ENCODE measurements at places on chromosomes 1 and 21.

DNA sequence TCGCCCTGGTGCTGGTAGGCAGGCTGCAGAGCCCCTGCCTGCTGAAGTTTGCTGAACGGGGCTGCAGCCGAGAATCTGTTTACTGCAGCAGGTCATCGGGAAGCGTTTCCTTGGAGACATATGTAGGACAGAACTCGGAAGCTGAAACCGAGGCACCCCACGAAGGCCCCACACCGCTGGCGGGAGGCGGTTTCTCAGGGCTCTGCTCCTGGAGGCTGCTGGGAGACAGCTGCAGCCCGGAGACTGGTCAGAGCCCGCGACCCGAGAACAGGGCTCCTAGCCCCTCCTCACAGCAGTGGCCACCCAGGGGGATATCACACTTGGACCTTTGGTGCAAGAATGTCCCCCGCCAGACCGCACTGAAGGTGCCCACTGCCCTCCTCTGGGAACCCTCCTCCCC is 12.7 kb upstream of the PLCH2 start:
- H3K27ac ChIP-seq, result no peak overlapping the region
- H3K36me3 ChIP-seq, result no peaks in the 10 kb centered on the region
- no peak overlapping the region for H3K4me3 ChIP-seq
- no peak for DNase-seq

- DNase-seq, result no peak
- no peaks in the 10 kb centered on the region for H3K27me3 ChIP-seq
- peaks cover 25% of the 10 kb centered on the region for H3K4me1 ChIP-seq
- H3K4me3 ChIP-seq, result no peak overlapping the region
- H3K36me3 ChIP-seq, result peaks cover 40% of the 10 kb centered on the region
Observed at GRCh38 chr1:91790392-91790791, 95.6 kb downstream of the TGFBR3 start.

- no peak for DNase-seq
- peak overlapping the region; percentile 53 for H3K27ac ChIP-seq
- H3K36me3 ChIP-seq, result peaks cover 70% of the 10 kb centered on the region
- no peaks in the 10 kb centered on the region for H3K27me3 ChIP-seq
Observed at GRCh38 chr1:167648978-167649744, 19.1 kb downstream of the RCSD1 start.

DNA sequence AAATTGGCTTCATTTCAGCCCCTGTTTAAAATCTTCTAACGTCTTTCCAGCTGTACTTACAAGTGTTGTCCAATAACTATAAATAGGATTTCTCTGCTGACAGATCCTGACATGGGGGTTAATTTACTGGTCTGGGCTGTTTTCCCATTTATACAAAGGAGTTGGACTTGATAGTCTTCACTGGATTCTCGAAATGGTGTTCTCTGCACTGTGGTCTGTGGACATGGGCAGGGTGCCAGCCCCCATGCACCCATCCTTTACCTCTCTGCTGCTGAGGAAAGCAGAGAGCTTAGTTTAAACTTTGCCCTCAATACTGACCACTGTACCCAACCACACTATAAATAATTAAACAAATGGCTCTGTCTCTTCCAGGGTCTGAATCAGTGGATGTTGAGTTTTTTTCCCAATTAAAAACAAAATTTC is 5.2 kb downstream of the DIO1 start:
- H3K4me1 ChIP-seq, result peaks cover 9% of the 10 kb centered on the region
- peaks cover 10% of the 10 kb centered on the region for H3K27me3 ChIP-seq
- H3K27ac ChIP-seq, result no peak overlapping the region

GRCh38 chr1:116794804-116795481 is 40.7 kb downstream of the CD2 start:
- H3K27me3 ChIP-seq, result no peaks in the 10 kb centered on the region
- peaks cover 74% of the 10 kb centered on the region for H3K4me1 ChIP-seq
- H3K4me3 ChIP-seq, result no peak overlapping the region
- peaks cover 19% of the 10 kb centered on the region for H3K36me3 ChIP-seq
- H3K27ac ChIP-seq, result no peak overlapping the region

DNA sequence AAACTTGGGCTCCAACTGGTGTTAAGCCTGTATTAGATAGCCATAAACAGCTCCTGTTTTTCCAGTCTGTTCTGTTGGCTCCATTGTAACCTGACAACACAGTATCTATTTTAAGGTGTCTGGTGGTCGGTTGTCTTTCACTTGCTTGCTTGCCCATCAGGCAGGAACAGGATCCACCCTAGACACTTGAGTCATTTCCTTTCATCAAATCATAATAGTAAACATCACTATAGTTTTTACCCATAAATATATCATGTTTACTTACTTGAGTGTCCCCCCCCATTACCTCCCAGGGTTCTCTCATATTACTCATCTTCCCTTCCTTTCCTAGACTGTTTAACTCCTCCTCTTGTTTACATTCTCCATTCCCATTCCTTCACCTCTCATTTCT is 2.9 kb downstream of the DDI2 start:
- H3K27ac ChIP-seq, result peak overlapping the region; percentile 64
- H3K27me3 ChIP-seq, result no peaks in the 10 kb centered on the region
- H3K4me1 ChIP-seq, result peaks cover 57% of the 10 kb centered on the region
- no peak overlapping the region for H3K4me3 ChIP-seq
- H3K36me3 ChIP-seq, result peaks cover 20% of the 10 kb centered on the region

- DNase-seq, result no peak
- H3K4me3 ChIP-seq, result no peak overlapping the region
- H3K27me3 ChIP-seq, result peaks cover 25% of the 10 kb centered on the region
- no peak overlapping the region for H3K27ac ChIP-seq
Observed at GRCh38 chr1:29812408-29813135, 576.2 kb downstream of the PTPRU start.

- no peaks in the 10 kb centered on the region for H3K27me3 ChIP-seq
- peaks cover 10% of the 10 kb centered on the region for H3K4me1 ChIP-seq
- no peak overlapping the region for H3K4me3 ChIP-seq
- DNase-seq, result peak; percentile 61
- no peaks in the 10 kb centered on the region for H3K36me3 ChIP-seq
- no peak overlapping the region for H3K27ac ChIP-seq
Observed at GRCh38 chr1:179002552-179003345, 22.9 kb upstream of the FAM20B start.

- no peak for DNase-seq
- no peak overlapping the region for H3K4me3 ChIP-seq
- no peaks in the 10 kb centered on the region for H3K4me1 ChIP-seq
- H3K27me3 ChIP-seq, result no peaks in the 10 kb centered on the region
Observed at GRCh38 chr1:61182049-61182448, 99.7 kb downstream of the NFIA start.

GRCh38 chr1:13784971-13785370 is 85.0 kb downstream of the PRDM2 start:
- no peak for DNase-seq
- H3K36me3 ChIP-seq, result peaks cover 75% of the 10 kb centered on the region
- H3K4me1 ChIP-seq, result peaks cover 20% of the 10 kb centered on the region
- no peak overlapping the region for H3K27ac ChIP-seq
- no peak overlapping the region for H3K4me3 ChIP-seq

GRCh38 chr1:21620496-21620895 is 48.7 kb downstream of the RAP1GAP start:
- H3K4me1 ChIP-seq, result peaks cover 6% of the 10 kb centered on the region
- H3K27me3 ChIP-seq, result peaks cover 15% of the 10 kb centered on the region
- DNase-seq, result no peak
- H3K4me3 ChIP-seq, result no peak overlapping the region
- no peaks in the 10 kb centered on the region for H3K36me3 ChIP-seq

GRCh38 chr1:156119503-156120209 is 5.1 kb downstream of the LMNA start:
- H3K4me1 ChIP-seq, result peaks cover 73% of the 10 kb centered on the region
- DNase-seq, result no peak
- H3K4me3 ChIP-seq, result no peak overlapping the region
- H3K36me3 ChIP-seq, result peaks cover 2% of the 10 kb centered on the region

- peaks cover 14% of the 10 kb centered on the region for H3K27me3 ChIP-seq
- no peak overlapping the region for H3K4me3 ChIP-seq
Observed at GRCh38 chr1:23184212-23184934, 15.7 kb upstream of the LUZP1 start.

DNA sequence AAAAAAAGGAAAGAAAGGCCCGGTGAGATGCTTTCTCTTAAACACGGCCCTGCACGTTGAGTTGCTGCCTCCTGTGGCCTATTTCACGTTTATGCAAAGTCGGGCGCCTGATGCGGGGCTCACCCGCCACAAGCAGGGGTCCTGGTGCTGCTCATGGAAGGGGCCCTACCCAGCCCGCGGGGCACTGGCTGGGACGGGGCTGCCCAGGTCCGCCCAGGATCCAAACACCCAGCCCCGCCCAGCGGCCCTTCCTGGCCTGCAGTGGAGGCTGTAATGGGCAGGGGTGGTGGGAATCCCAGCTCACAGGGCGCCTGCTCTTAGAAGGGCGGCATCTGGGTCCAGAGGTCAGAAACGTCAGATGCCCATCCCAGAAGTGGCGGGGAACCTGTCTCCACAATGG is 1.6 kb downstream of the COL6A2 start:
- peaks cover 3% of the 10 kb centered on the region for H3K4me1 ChIP-seq
- DNase-seq, result peak; percentile 9
- no peaks in the 10 kb centered on the region for H3K36me3 ChIP-seq
- H3K27ac ChIP-seq, result no peak overlapping the region
- no peak overlapping the region for H3K4me3 ChIP-seq

DNA sequence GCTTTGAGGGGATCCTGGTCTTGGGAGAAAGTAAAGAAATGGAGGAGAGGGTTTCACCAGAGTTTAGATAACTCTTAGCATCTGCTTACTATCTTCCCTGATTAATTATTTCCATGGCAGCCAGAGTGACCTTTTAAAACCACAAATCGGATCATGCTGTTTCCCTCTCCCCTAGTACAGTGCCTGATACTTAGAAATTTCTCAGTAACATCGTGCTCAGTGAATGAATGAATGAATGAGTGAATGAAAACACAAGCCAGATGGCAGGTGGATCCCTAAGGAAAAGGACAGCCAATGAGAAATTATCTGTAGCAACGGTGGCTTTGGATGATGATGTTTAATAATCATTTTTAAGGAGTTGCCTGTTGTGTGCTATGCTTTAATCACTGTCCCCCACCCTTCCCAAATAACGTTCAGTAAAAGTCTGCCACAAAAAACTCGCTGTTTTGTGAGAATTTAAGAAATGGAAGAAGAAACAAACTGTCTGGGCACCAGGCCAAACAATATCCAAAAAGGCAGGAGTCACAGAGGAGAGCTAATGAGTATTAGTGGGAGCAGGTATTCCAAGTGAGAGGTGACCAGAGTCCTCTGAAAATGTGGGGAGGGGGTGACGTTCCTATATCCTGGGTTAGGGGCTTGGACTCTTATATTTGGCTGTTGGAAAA is 737 bp upstream of the SMAP2 start:
- no peaks in the 10 kb centered on the region for H3K27me3 ChIP-seq
- H3K4me3 ChIP-seq, result peak overlapping the region; percentile 99
- H3K4me1 ChIP-seq, result peaks cover 41% of the 10 kb centered on the region
- peaks cover 27% of the 10 kb centered on the region for H3K36me3 ChIP-seq

DNA sequence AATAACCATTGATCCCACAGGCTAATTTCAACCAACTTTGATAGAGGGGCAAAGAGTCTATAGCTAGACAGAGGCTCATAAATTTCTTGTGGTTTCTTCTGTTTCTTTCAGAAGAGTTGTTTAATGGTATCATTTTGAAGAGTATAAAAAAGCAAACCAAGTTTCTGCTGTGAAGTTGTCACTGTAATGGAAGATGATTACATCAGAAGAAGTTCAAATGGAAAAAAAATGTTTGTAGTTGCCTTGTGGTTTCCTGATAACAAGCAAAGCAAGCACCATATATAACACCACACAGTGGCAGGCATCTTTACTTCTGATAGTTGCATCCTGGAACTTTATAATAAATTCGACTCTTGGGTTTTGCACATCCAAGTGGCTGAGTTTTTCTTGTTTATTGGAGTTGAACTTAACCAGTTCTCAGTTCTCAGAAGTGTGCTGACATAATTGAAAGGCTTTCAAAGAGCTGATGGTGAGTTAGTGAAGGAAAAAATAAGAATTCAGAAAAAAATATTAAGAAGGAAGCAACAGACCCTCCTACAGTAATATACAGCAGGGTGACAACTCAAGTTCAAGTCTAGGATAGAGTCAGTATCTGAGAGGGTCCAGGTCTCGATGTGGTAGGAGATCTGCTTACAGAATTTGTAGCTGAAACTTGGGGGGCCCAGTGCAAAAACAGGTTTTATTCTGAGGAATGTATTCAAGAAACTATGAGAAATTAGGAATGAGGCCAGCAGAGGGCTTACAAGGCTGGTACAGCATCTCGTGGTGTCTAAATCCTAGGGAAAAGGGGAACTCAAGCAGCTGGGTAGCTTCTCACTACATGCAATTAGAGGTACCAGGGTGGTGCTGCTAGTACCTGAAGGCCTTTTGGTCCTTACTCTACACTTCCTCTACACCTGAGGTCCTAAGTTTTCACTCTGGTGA is 123.5 kb downstream of the CRB1 start:
- H3K27me3 ChIP-seq, result no peaks in the 10 kb centered on the region
- H3K4me3 ChIP-seq, result no peak overlapping the region
- no peak overlapping the region for H3K27ac ChIP-seq
- H3K4me1 ChIP-seq, result peaks cover 13% of the 10 kb centered on the region
